Stromal cell of bone marrow (primary cell): ENCODE measurements at places on chromosomes 13 and 19.

DNA sequence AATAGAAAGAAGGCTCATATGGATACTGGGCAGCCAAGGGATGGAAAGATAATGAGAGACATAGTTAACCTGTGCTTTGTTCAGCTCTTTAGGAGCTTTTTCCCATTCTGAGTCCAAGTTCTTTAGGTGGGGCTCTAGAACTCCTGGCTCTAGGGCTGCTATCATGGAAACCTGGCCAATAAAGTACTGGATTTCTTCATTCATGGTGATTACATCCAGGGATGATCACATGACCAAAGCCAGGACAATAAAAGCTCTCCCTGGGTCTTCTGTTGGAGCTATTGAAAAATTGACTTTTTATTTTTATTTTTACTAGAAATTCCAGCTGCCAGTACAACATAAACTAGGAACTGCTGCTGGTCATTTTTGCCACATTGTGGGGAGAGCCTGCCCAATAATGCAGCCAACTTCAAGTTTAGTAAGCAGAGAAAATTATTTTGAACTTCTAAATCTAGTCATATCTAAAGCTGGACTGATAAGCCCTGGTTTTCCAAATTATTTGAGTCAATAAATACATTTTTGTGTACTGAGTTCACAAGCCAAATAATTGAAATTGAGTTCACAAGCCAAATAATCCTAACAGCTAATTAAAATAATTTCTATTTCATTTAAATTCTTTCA lies 224.9 kb upstream of the STARD13 start:
- no peak for DNase-seq

GRCh38 chr13:74774264-74774663 lies 640.1 kb upstream of the KLF12 start:
- DNase-seq = peak; percentile 61

- no peak for DNase-seq
Measured at GRCh38 chr13:67574320-67575233, 344.4 kb upstream of the PCDH9 start.

GRCh38 chr13:21670006-21670882 lies 629 bp upstream of the FGF9 start:
- no peak for DNase-seq

DNA sequence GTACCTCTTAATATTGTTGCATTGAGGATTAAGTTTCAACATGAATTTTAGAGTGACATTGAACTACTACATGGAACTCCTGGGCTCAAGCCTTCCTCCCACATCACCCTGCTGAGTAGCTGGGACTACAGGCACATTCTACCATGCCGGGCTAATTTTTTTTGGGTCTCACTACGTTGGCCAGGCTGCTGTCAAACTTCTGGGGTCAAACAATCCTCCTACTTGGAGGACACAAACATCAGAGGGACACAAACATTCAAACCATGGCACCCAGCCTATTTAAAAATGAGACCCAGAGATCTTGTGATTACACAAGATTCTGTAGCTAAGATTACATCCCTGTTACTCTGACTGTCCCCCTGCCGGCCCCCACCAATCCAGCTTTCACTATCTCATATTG lies 180.9 kb downstream of the KCNRG start:
- DNase-seq = no peak
